Brain pericyte (primary cell): ENCODE measurements at places on chromosomes 5 and 9.

DNA sequence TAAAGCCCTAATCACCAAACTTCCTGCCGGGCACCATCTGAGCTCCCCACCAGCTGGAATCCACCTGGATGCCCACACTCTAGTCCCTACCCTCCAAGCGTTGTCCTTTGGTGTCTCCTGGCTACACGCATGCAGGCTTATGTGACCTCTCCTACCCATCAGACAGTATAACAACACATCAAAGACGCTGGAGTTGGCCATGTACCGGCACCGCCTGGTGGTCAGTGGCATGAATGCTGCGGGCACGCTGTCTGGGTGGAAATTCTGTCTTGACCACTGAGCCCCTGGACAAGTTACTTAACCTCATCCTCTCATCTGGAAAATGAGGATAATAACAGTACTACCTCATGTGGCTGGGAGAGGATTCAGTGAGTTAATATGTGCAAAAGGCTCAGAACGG, 23.4 kb upstream of the CORO2A start:
- no peak for DNase-seq

DNA sequence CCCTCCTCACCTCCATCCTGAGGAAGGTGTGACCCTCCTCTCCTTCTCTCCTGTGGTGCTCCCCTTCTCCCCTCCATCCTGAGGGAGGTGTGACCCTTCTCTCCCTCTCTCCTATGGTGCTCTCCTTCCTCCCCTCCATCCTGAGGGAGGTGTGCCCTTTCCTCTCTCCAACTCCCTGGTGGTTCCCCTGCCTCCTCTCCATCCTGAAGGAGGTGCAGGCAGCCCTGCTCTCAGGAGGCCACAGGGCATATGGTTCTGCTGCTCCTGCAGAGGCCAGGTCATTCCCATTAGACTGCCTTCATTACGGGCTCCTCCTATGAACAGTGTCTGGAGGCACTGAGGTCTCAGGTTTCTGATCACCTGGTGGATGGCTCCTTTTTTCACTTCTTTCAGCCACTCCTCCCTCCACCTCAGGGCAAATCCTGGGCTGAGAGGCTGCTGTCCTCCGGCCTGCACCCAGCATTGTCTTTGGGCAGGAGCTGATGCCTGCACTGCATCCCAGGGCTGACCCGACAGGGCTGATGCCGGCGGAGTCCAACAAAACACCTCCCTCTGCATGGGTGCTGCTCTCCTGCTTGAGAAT, 197.1 kb downstream of the MED10 start:
- no peak for DNase-seq

DNA sequence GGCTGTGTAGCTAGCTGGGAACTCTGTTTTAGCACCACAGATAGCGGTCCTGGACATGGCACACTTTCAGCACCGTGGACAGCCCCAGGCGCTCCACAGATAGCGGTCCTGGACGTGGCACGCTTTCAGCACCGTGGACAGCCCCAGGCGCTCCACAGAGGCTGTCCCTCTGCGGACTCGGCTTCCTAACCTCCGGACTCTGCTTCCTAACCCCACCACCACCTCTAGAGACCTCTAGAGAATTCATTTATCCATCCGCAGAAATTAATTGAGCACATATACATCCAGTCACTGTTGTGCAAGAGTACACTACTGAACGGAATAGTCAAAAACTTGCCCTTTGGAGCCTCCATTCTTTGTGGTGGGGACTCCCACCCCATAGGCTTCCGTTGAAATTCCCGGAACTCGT, 27.4 kb downstream of the UNC5A start:
- DNase-seq, result peak; percentile 67

DNA sequence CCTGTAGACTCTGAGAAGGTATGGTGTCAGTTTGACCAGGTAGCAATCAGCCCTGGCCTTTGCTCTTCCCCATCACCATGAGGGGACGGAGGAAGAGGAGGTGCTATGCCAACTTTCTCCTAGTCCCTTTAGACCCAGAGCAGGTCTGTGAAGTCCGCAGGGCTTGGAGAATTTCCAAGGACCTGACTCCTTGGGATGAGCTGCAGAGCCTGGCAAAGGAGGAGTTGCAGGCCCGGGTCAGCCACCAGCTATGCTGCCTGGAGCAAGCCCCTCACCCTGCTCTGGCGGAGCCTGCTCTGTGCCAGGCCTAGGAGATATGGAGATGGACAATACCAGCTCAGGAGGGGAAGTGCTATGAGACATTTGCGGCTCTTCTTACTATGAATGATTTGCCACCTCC, 188.3 kb downstream of the CDK5RAP2 start:
- DNase-seq, result no peak

DNA sequence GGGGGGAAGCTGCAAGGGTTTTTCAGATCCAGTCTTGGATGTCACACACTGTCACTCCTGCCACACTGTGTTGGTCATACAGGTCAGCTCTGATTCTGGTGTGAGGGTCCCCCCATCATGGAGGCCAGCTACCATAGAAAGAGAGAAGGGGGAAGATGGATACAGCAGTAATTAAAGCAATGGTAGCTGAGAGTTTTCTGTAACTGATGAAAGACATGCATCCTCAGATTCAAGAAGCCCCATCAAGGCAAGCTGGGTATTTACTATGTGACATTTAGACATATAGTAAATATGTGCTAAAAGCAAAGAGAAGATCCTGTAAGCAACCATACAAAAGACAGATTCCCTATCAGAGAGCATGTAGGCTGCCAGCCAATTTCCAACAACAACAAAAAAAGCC, 110.9 kb upstream of the COL5A1 start:
- no peak for DNase-seq

- DNase-seq, result no peak
These were observed 29.5 kb downstream of the S1PR3 start for GRCh38 chr9:89020754-89021153.

GRCh38 chr9:32404856-32405255, 20.4 kb downstream of the ACO1 start:
- DNase-seq, result no peak

DNA sequence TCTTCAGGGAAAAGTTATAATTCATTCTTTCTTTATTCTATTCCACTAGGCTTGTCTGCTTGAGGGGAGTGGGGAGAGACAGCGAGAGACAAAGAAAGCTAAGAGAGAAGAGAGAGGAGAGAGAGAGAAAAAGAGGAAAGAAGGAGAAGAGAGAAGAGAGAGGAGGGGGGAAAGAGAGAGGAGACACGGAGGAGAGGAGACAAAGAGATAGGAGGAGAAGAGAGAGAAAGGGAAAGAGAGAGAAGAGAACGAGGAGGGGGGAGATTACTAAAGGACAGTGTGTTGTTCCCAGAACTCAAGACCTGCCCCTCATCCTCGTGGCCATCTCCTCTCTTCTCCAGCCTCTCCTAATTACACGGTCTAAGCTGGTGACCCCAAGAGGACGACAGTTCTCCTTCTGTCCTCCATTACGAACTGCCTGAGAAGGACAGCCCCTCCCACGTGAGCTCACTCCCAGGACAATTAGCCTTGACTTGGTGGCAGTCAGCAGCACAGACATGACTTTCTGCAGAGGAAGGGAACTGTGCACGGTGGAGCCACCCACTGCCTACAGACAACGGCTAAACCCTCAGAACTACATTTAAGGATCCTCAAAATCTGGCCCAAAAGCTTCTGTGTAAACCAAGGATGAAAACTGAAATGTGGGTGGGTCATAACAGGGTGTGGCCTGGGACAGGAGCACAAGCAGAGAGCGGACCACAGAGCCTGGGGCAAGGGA, 99.1 kb downstream of the COL23A1 start:
- no peak for DNase-seq

- no peak for DNase-seq
These were observed 14.4 kb upstream of the NKD2 start for GRCh38 chr5:994272-994607.

DNA sequence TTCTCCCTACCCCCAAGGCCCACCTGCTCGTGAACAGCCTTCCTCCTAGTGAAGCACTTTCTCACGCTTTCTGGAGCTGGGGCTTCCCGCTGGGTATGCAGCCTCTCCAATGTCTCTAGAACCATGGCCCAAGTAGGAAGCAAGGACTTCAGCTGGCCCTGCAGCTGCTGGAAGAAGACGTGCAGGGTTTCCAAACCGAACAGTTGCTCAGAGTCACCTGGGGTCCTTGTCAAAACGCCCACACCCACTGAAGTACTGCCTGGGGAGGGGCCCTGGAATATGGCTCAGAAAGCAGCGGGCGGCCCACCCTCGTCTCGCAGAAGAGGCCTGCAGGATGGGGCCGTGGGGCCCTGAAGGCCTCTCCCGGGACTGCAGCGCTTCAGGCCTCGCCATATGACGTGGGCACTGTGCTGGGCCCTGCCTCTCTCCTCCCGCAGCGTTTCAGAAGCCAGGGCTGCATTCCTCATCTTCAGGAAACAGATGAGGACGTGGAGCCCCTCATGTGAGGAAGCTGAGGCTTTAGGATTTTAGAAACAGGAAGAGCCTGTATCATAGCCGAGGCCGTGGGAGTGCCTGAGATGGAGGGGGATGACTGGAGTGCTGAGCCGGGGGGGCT, 116.0 kb upstream of the LMX1B start:
- DNase-seq, result no peak

- no peak for DNase-seq
These were observed 75.9 kb downstream of the ACER2 start for GRCh38 chr9:19484699-19485098.

DNA sequence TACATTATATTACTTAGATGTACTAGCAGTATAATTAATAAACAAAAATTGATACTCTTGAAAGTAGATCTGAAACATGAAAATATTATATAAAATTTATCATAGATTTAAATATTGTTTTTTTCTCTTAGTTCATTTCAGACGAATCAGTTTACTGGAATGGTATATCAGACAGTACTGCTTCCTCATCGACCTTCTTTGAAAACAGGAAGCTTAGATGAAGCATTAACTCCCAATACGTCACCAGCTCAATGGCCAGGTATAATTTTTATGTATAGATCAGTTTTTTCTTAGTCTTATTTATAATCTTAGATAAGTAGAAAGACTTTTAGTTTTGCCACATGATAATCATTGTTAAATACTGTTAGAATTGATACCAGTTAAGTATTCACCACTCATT, 106.3 kb downstream of the DMXL1 start:
- DNase-seq, result no peak

- no peak for DNase-seq
These were observed 38.4 kb upstream of the SMIM15 start for GRCh38 chr5:61200582-61201155.

GRCh38 chr5:77177576-77177975, 32.9 kb upstream of the PDE8B start:
- no peak for DNase-seq

DNA sequence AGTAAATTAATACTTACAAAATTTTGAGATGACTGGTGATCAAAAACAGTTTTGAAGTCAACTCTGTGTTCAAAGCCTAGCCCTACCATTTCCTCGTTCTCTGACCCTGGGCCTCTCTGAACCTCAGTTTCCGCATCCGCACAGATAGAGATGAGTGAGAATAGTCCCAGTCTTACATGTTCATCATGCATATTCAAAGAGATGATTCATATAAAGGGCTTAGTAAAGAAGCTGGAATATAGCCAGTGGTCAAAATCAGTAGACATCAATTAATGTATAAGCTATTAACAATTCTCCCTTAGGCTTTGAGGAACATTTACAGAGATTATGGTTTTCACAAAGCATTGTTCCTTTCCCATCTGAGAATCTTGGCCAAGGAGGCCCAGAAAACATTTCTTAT, 250.6 kb downstream of the SPOCK1 start:
- DNase-seq, result no peak

- no peak for DNase-seq
These were observed 460.4 kb downstream of the CTNND2 start for GRCh38 chr5:11443831-11444230.

DNA sequence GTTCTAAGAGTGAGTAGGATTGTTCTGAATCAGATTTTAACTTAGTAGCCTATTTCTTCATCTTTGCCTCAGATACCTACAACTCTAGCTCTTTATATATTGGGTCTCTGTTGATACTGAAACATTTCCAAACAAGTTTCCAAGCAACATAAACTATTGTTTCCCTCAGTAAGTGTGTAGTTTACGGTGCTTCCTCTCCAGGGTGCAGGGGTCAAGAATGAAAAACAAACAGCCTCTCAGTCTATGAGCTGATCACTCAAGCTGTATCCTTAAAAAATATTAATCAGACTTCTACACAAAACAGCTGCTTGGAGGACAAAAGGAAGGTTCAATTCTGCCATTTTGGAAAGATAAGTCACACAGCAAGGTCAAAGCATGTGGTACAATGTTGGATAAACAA, 75.0 kb downstream of the ADAMTS12 start:
- DNase-seq, result peak; percentile 73

DNA sequence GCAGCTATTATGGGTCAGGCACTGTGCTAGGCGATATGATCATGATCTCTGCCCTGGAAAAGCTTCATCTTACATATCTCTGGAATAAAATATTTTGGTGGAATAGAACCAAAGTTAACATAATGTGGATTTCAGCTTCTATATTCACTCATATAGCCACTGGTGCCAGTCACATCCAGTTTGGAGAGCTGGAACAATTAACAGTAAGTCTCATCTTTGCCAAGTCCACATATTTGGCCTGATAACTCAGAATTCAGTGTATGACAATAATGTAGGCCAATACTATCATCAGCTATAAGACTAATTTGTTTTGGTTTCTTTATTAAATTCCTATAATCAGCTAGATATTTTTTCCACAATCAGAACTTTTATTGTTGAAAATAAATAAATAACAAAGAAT, 5.9 kb upstream of the FAM13B start:
- no peak for DNase-seq

- DNase-seq, result no peak
These were observed 202.8 kb downstream of the CWC27 start for GRCh38 chr5:64971513-64971912.

- no peak for DNase-seq
These were observed 75.5 kb downstream of the ISOC1 start for GRCh38 chr5:129170050-129170449.
